Activated CD4-positive, CD25-positive, alpha-beta regulatory T cell treated with anti-CD3 and anti-CD28 coated beads, Interleukin-2, amount 50 U/mL, for 16 hours (primary cell): ENCODE measurements at places on chromosomes 2 and 18.

GRCh38 chr18:53909668-53910067 lies 314.8 kb downstream of the MBD2 start:
- no peak for DNase-seq

DNA sequence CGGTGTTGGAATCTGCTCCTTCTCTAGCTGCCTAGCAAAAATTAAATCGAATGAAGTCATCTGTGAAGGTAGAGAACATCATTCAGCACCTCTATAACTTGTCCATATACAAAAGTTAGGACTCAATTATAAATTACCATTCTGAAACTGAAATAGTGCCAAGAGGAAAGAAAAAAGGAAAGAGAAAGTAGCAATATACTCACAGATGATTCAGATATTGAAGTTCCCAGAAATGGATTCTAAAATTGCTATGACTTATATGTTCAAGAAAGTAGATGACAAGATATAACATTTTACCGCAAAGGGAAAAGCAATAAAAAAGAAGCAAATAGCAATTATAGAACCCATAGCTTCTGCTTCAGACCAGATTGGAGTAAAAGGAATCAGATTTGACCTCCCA lies 333.6 kb upstream of the GYPC start:
- DNase-seq, result no peak

- DNase-seq, result no peak
Observed at GRCh38 chr2:130288467-130289403, 54.0 kb upstream of the IMP4 start.

GRCh38 chr18:79509536-79509930 lies 113.8 kb downstream of the NFATC1 start:
- no peak for DNase-seq

- DNase-seq, result no peak
Observed at GRCh38 chr2:203440671-203441070, 94.4 kb downstream of the RAPH1 start.

- no peak for DNase-seq
Observed at GRCh38 chr2:185502351-185502750, 236.3 kb upstream of the FSIP2 start.

DNA sequence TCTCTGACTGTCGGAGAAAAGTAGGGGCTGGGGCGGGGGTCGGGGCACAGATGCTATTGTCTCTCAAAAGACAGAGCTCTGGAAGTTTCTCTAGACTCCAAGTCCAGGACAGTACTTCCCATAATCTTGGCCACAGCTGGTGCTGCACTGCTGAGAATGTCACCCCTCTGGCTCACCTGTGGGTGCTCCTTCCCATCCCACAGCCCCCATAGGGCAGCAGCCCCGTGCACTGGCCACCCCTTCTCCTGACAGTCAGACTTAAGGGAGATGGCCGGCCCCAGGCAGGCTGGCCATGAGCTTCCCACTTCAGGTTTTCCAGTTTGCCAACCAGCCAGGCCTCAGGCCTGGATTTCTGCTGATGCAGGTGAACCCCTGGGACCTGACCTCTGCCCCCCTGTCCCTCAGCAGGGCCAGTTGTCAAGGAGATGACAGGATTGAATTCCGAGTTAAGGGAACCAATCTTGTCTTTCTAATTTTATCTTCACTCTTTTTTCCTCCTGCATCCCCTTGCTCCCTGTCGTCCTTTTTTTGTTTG lies 30.2 kb upstream of the BOD1L2 start:
- DNase-seq, result no peak

DNA sequence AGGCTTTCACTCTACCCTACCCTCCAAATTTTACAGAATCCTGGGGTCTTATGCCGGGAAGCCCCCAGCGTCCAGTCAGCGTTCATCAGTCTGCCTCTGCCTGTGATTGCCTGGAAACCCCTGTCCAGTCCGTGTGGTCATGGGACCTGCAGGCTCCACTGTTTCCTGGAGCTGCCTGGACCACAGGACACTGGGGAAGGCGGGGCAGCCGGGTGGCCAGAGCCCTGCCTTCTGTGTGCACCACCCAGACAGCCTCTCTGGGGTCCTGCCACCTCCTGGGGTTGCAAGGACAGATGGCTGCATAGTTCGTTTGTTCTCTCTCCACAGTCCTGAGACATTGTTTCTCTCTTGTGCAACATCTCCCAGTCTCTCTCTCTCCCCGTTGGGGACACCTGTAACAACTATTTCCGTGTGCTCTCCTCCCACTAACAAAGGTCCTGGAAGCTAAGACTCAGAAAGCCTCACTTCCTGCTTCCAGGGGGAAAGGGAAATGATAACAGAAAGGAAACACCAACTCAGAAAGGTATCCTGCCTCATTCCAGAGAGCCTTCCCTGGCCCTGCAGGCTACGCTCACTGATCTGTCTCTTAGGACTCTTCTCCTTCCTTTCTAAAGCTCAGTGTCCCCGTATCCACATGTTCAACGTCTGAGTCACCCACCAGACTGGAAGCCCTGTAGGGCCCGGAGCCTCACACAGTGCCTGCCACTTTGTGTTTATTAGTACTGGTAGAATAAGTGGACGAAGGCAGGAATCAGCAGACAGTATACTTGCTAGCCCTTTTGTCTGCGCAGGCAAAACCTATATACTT lies 192.8 kb upstream of the RAB12 start:
- no peak for DNase-seq

DNA sequence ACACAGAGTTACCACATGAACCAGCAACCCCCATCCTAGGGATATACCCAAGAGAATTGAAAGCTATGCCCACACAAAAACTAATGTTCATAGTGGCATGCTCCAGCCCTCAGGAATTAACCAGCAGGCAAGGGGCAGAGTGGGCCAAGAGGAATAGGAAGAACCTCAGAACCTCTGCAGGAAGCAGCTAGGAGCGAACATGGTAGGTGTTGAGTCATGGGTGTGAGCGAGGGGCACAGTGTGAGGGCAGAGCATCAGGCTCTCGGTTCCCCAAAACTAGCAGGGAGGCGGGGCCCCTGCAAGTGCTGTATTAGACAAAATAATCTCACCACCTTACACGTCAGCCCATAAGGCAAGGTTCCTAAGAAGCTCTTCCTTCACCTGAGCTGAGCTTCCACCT lies 5.6 kb upstream of the RUFY4 start:
- DNase-seq, result no peak

DNA sequence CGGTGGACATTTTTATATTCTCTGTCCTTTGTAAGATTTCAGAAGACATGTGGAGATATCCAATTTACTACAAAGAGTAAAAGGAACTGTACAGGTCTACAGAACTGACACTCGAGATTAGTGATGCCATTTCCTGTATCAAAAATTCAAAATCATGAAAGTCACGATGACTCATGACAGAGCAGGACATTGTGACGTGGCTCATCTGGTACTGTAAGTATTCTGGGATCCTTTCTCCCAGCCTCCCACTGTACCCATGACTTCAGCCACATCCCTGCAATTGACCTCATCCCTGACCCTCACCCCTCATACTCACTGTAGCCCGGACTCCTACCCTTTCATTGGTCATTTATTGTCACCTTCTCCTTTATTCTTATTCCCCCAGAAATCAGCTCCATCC lies 736.5 kb downstream of the EPHA4 start:
- DNase-seq, result no peak

DNA sequence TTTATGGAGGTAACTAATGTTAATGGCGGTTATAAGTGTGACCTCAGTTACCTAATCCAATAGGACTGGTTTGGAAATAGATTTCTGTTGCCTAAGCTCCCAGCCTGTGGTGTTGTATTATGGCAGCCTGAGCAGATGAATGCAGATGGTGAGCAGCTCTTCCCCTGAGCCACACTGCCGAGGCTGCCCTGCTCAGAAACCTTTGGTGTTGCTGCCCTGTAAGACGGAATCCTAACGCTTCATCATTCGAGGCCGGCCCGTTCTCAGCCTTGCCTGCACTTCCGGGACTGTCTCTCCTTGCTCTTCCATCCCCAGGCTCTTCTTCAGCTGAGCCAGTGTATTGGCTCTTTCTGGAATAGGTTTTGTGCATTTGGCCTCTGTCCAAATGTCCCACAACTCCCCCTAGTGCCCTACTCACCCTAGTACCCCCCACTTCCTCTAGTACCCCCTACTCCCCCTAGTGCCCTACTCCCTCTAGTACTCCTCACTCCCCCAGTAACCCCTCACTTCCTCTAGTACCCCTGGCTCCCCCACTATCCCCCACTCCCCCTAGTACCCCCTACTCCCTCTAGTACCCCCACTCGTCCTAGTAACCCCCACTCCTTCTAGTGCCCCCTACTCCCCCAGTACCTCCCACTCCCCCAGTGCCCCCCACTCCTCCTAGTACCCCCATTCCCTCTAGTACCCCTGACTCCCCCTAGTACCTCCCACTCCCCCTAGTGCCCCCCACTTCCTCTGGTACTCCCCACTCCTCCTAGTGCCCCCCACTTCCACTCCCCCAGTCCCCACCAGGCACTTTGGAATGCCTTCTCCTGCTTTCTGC lies 106.0 kb upstream of the TAF1B start:
- no peak for DNase-seq

GRCh38 chr2:157838442-157839161 lies 37.5 kb downstream of the ACVR1 start:
- no peak for DNase-seq

DNA sequence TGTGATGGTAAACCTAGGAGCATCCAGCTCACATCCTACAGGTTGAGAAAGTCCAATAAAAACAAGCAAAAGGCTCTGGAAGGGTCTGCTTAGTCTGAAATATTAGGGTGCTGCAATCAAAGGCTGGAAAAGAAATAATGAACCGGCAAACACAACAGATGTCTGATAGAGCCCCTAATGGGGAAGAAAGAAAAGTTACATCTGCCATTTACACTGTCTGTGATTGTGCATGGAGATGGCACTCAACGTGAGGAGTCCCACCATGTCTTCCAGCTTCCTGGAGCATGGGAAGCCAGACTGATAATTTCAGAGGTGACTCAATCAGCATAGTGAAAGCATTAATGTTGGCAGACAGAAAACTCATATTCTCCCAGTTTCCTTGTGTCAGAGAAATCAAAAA lies 307.8 kb downstream of the EPHA4 start:
- no peak for DNase-seq

DNA sequence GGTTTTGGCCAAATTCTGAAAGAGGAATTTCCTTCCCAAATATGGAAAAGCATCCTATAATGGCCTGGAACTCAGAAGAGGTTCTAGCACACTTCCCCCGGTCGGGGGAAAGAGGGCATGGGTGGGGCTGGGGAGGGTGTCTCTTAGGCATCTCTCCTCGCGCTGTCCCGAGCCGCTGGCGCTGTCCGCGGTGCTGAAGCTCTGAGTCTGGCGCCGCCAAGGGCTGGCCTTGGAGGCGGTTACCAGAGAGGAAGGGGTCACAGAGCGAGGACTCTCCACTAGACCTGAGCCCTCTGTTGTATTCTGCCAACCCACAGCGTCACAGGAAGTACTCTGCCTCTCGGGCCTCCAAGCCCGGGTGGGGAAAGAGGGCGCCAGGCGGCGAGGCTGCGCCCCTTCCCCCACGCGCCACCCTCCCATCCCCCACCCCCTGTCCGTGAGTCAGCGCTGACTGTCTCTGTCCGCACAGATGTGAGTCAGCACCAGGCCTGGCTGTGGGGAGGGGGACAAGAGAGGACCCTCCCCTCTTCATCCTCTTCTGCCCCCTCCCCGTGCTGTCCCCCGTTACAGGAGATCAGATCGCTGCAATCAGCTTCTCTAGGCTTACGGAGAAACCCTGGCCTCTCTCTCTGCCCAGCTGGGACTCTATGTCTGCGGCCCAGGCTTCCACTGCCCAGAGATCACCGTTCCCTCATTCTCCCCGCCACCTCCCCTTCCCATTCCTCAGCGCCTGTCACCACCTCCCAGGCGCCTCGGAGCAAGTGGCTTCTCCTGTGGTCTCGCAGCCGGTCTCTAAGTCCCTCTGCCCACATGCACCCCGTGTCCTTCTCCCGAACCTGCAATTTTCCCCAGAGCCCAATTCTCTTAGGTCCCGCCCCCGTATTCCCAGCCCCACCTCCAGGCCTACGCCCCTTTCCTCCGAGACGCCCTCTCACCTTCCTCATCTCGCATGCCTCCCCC lies 779 bp downstream of the PTPRN start:
- peak; percentile 29 for DNase-seq

- no peak for DNase-seq
Observed at GRCh38 chr2:157105372-157105771, 152.1 kb upstream of the GALNT5 start.

- no peak for DNase-seq
Observed at GRCh38 chr2:24510771-24511170, 19.7 kb downstream of the NCOA1 start.

DNA sequence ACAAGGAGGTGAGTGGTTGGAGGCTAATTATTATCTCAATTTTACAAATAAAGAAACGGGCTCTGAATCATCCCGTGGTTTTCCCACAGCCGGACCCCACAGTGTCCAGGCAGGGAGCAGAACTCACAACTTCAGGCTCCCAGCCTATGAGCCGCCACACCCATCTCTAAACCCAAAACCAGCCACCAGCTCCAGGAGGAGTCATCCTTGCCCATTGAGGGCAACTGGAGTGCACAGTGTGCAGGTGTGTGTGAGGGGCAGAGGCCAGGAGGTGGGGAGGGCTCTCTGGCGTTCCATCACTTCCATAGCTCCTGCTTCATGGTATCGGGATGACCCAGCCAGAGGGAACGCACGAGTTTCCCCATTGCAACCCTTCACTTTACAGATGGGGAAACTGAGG lies 144.5 kb downstream of the CYP26B1 start:
- DNase-seq, result no peak

DNA sequence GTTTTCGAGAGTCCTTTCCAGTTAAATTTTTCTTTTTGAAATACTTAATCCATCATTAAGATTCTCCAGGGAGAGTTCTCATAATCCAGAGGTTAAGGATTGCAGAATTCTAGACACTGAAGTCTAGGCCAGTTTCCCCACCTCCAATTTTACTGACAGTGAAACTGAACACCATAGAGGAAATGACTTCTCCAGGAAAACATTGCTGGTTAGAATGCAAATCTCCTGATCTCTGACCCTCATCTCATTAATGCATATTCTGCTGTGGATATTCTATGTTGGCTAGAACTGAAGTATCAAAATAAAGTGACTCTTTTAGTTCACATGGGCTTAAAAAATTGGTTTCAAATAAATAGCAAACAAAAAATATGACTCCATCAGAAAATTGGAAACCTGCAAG lies 105.8 kb upstream of the UGP2 start:
- DNase-seq, result no peak

GRCh38 chr18:22558945-22559385 lies 141.2 kb upstream of the CTAGE1 start:
- DNase-seq, result no peak

DNA sequence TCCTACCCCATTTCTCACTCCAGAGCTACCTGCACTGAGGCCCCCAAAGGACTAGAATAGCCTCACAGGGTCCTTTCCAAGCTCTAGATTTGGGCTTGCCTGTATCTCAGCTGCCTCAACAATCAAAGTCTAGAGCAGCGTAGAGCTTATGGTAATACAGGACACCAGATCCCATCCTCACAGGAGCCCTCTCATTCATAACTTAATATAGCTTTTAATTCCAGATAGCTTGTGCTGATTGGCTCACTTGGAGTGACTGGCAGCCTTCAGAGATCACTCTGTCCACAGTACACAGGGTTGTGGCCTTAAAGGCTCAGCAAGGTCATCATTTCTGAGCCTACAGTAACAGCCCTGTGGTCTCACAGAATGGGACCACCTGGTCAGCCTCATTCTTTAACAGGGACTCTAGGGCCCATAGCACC lies 51.4 kb downstream of the ZFP36L2 start:
- no peak for DNase-seq
